GM23248 (cell line): ENCODE measurements at places on chromosomes 11 and 22. TPM values are rescaled to one million over a fixed set of nuclear protein-coding genes. Genes with fewer than 3 reads are reported as not detected.

- no peak for DNase-seq
Observed at GRCh38 chr11:121035169-121035755, 11.4 kb downstream of the TBCEL start.

- DNase-seq, result peak; percentile 96
Observed at GRCh38 chr11:66891851-66892660, 35.2 kb downstream of the LRFN4 start.

GRCh38 chr11:15473954-15474837, 359.5 kb downstream of the INSC start:
- no peak for DNase-seq

GRCh38 chr22:33326540-33327295, 268.5 kb upstream of the SYN3 start:
- DNase-seq, result no peak

GRCh38 chr22:36383110-36383581, 4.6 kb downstream of the MYH9 start:
- peak; percentile 79 for DNase-seq

The MLC1 gene
- polyA plus RNA-seq, result not detected in 2 replicates

The JAML gene
- polyA plus RNA-seq, result not detected in 2 replicates

The SYT12 gene
- polyA plus RNA-seq, result 0.75 and 1.9 TPM in 2 replicates
